ENCODE measurements at places on chromosomes 6 and 20. TPM values are rescaled to one million over a fixed set of nuclear protein-coding genes. Genes with fewer than 3 reads are reported as not detected.

DNA sequence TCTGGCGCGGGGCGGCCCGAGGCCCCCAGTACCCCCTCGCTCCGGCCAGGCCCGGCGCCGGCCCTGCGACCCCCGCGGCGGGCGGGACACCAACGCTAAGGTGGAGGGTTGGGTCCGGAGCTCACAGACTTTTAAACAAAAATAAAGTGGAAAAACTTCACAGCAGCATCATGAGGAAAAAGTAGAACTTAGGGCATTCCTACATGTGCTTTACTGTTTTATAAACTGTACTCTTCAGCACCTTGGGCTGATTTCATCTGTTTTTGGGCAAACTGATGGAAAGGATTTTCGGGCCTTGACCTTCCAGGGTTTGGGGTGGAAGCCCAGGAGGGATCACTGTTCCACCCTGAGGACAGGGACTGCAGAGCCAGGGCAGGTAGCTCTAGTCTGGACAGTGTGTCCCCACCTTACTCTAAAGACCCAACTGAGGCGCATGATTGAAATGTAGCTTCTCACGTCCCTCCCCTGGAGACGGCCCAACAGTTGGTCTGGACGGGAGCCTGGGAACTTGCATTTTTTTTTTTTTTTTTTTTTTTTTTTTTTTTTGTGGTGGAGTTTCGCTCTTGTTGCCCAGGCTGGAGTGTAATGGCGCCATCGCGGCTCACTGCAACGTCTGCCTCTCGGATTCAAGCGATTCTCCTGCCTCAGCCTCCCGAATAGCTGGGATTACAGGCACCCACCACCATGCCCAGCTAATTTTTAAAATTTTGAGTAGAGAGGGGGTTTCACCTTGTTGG, 740 bp downstream of the NELFCD start:
- DNase-seq: peak; percentile 33

DNA sequence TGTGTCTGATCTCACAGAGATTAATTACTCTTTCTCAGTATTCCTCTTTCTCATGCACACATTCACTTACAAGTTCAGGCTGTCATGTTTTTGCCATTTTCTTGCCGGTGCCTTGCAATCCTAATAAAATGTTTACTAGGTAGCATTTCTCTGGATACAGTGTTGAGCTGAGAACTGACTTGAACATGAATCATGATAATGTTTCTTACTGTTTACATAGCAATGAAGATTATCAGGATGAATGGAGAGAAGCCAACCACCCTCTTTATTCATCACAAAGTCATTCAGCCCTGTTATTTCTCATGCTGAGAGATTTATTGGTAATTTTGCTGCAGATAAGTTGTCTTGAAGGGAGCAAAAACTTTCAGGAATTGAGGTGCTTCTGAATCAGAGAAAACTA, 185.5 kb upstream of the ECI2 start:
- DNase-seq: no peak

DNA sequence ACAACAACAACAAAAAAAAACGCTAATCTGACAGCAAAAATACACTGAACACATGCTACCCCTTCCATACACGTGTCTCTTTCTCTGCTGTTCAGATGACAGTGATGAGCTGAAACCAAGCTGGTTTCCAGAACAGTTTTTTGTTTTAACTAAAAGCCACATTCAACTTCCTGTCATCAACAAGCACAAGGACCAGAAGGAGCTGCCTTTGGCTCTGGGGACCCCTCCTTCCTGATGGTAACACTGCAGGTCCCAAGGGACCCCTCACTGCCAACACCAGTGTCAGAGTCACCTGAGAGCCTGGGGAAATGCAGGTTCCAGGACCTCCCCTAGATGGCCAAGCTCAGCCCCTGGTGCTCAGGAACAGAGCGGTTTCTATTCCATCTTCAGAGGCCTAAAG, 6.0 kb downstream of the CST7 start:
- no peak for DNase-seq

GRCh38 chr6:84514089-84514971, 250.1 kb downstream of the TBX18 start:
- no peak for DNase-seq

GRCh38 chr6:57315111-57315510, 2.3 kb upstream of the PRIM2 start:
- DNase-seq: no peak

The SLC22A7 gene
- total RNA-seq: not detected

The SLC44A4 gene
- not detected for total RNA-seq

The PGBD1 gene
- total RNA-seq: 13.4 TPM

The LY6G6D gene
- not detected for total RNA-seq

The TPD52L1 gene
- 47.9 TPM for total RNA-seq
